Activated CD4-positive, alpha-beta T cell treated with anti-CD3 and anti-CD28 coated beads, Interleukin-2, amount 50 U/mL, for 24 hours (primary cell): ENCODE measurements at places on chromosomes 1 and 21.

- DNase-seq = no peak
Observed at GRCh38 chr1:226814751-226815537, 55.5 kb upstream of the PSEN2 start.

DNA sequence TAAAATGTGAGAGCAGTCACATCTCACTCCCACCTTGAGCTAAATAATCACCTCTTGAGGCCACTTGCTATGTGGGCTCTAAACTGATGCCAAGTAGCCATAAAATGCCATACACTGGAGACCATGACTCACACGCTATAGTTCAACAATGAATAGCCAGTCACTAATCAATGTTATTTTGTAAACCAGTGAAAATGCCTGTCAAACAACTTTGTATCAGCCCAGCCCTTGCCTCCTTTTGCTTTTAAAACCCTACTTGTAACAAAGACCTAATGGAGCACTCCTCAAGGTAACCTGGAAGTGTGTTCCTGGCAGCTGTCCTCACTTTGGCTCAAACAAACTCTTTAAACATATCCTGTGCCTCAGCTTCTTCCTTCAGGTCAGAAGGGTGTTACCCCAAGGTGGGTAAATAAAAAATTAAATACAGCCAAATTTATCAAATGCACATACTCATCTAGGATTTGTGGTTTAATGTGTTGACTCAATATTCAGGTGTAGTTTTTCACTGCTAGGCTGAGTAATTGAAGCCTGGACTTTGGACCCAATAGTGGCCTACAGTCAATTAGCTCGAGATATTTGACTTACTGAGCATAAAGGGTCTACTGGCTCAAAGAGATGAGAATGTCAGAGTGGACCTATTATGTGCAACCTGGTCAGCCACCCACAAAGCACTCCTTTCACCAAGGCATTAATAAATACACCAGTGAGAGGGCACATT lies 154.3 kb downstream of the COQ8A start:
- DNase-seq = no peak

DNA sequence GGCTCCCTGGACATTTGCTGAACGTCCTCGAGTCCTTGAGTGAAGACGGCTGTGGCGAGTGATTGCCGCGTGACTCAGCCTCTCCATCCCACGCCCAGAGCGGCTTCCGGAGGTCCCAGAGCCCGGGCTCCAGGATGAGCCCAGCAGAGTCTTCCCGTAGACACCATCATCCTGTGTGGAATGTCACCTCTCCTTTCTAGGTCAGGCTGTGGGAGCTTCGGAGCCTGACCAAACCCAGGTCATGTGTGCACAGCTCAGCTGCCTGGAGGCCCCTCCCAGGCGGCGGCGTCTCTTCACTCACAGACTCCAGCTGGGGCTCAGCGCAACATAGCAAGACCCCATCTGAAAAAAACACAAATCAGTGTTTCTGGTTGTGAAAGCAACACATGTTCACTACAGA lies 38.2 kb downstream of the PRKCZ start:
- DNase-seq = no peak

- peak; percentile 45 for DNase-seq
Observed at GRCh38 chr1:182781841-182782586, 7.6 kb upstream of the NPL start.

- no peak for DNase-seq
Observed at GRCh38 chr1:176195547-176195946, 11.5 kb downstream of the COP1 start.

- no peak for DNase-seq
Observed at GRCh38 chr1:157969697-157970485, 23.6 kb upstream of the KIRREL1 start.

GRCh38 chr1:1032424-1032823 lies 12.5 kb downstream of the AGRN start:
- no peak for DNase-seq

DNA sequence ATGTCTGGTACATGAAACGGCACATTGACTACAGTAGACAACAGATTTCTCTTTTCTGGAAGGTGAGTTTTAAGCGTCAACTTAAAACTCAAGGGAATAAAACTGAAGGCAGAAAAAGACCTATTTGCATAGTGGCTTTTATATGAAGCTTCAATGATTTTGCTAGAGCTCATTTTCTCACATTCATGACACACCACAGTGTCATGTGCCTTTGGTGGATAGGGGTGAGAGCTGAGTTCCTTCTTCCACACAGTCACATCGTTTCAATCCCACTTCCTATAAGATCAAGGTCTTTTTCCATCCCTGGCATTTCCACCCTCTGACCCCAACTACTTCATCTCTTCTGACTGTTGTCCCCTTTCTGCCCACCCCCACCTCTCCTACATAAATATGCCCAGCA lies 31.0 kb downstream of the IL12RB2 start:
- DNase-seq = no peak

GRCh38 chr1:218890451-218890850 lies 283.2 kb upstream of the LYPLAL1 start:
- no peak for DNase-seq

- DNase-seq = no peak
Observed at GRCh38 chr1:177054542-177054941, 110.0 kb downstream of the ASTN1 start.

- DNase-seq = no peak
Observed at GRCh38 chr1:24940231-24940630, 10.2 kb upstream of the RUNX3 start.

- no peak for DNase-seq
Observed at GRCh38 chr1:178362747-178363146, 134.0 kb downstream of the CLEC20A start.

- no peak for DNase-seq
Observed at GRCh38 chr21:42770717-42771502, 108.4 kb downstream of the WDR4 start.

DNA sequence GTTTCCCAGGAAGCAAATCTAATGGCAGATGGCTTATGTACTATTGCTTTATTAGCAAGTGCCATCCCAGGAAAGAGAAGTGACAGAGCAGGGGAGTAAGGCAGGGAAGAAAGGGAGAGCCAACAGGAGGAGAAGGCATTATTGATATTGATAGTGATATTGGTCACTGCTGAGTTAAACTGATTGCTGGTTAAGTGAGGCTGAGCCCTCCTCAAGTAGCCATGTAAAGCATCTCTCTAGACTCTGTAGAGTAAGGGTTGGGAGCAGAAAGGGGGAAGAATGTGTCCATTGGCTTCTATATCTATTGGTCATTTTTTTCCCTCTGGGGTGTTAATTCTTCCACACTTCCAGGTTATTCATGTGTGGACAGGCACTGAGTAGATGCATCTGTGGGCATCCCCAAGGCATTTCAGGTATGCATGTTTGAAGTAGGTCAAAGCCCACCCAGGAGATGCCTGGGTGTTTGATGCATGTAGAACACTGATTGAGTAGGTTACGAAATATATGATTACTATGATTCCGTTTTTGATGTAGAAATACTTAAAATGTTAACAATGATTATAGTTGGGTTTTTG lies 290.5 kb upstream of the DPYD start:
- no peak for DNase-seq

DNA sequence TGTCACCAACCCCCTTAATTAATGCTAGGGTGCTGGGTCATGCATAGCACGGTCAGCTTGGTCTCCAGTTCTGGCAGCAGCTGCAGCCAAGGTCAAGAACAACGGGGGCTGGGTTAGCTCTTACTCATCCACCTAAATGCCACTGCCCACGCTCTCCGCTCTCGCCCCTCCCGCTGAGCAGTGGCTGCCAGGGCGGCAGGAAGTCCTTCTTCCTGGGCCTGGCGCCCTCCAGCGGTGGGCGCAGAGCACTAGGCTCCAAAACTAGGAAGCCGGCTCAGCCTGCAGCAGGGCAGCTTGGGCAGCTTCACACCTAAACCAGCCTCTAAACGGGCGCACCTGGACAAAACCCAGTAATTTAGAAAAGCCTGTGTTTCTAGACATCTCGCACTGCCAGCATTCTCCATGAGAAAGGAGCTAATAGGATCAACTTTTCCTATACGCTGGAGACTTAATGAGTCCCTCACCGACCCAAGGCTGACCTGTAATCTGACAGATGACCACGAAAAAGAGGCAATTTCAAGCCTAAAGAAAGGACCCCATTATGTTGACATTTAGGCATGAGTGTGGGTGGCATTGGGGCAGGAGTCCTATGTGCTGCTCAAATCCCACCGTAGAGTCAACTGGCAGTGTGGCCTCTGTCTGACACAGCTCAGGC lies 78.4 kb upstream of the LRRN2 start:
- peak; percentile 30 for DNase-seq

GRCh38 chr1:239858529-239858928 lies 233.2 kb upstream of the FMN2 start:
- DNase-seq = no peak

DNA sequence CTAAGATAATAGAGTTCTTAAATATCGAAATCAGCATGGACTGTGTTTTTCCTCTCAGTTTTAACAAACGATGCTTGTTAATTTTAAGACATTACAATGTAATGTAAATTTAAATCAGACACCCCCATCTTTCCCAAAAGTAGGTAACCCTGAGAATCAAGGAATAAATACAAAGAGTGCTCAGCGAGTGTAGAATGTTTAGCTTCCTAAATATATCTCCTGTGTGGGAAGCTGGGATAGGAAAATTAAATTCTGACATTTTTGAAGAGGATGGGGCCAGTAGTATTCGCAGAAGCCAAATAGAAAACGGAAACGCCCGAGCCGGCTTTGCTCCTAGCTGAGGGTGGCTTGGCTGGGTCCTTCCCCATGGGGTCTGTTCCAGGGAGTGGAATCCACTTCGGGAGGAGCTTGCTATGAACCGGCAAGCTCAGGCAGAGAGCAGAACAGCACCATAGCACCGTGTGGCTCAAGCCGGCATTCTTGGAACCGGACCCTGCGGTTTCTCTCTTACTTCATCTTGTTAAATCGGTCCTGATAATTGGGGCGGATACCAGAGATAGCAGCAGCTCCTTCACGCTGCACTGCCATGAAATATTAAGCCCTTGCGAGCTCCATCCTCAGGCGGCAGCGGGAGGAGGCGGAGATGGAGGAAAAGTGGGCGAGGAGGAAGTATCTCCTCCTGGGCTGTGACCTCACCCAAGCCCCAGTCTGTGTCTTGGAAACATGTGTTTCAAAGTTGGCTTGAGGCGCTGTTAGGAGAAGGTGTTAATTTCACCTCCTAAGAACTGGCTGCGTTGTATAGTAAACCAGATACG lies 24.9 kb downstream of the MAP3K7CL start:
- no peak for DNase-seq

GRCh38 chr1:205983925-205984725 lies 19.1 kb downstream of the RAB7B start:
- DNase-seq = no peak

- no peak for DNase-seq
Observed at GRCh38 chr1:20590306-20590777, 1.4 kb downstream of the CDA start.

- DNase-seq = no peak
Observed at GRCh38 chr1:66492424-66492823, 41.5 kb upstream of the SGIP1 start.

- DNase-seq = no peak
Observed at GRCh38 chr1:82919837-82920236, 1079.1 kb downstream of the TTLL7 start.

GRCh38 chr1:8631163-8631562 lies 186.3 kb downstream of the RERE start:
- DNase-seq = no peak

- DNase-seq = no peak
Observed at GRCh38 chr1:14167884-14168283, 430.6 kb upstream of the KAZN start.

- DNase-seq = no peak
Observed at GRCh38 chr1:118773656-118774055, 214.5 kb downstream of the TBX15 start.

GRCh38 chr1:94063379-94063778 lies 57.6 kb downstream of the ABCA4 start:
- no peak for DNase-seq

- DNase-seq = no peak
Observed at GRCh38 chr21:40689840-40690360, 157.1 kb downstream of the DSCAM start.

GRCh38 chr1:230423261-230423660 lies 2.9 kb downstream of the PGBD5 start:
- no peak for DNase-seq

- no peak for DNase-seq
Observed at GRCh38 chr1:53554592-53555305, 95.5 kb downstream of the DMRTB1 start.

DNA sequence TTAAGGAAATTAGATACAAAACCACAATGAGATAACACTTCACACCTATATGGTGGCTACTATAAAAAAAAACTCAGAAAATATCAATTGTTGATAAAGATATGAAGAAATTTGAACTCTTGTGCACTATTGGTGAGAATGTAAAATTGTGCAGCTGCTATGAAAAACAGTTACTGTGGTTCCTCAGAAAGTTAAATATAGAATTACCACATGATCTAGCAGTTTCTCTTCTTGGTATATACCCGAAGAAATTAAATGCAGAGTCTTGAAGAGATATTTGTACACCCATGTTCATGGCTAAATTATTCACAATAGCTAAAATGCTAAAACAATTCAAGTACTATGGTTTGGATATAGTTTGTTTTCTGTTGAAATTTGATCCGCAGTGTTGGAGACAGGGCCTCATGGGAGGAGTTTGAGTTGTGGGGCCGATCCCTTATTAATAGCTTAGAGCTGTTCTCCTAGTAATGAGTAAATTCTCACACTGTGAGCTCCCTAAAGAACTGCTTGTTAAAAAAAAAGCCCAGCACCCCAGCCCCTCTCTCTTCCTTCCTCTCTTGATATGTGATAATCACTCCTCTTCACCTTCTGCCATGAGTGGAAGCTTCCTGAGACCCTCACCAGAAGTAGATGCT lies 1412.1 kb downstream of the PLA2G4A start:
- DNase-seq = no peak

GRCh38 chr1:150410582-150411101 lies 46.7 kb downstream of the RPRD2 start:
- no peak for DNase-seq

GRCh38 chr1:1616045-1616790 lies 918 bp downstream of the MIB2 start:
- no peak for DNase-seq

DNA sequence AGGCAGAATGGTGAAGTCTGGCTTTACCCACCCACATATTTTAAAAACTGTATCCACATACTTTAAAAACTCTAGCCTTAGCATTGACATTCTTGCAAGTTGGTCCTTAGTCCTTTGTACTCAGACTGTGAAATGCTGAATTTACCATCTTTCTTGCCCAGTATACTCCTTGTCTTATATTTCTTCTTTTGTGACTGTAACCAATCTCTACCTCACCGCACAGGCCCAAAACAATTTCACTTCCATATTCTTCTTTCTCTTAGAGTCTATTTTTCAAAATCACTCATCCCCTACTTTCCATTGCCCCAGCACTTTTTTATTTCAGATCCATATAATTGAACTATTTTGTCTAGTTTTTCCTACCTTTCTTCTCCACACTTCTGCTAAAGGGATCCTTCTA lies 892.4 kb upstream of the B3GALT2 start:
- no peak for DNase-seq

GRCh38 chr1:61732726-61733125 lies 7.8 kb upstream of the TM2D1 start:
- DNase-seq = no peak

DNA sequence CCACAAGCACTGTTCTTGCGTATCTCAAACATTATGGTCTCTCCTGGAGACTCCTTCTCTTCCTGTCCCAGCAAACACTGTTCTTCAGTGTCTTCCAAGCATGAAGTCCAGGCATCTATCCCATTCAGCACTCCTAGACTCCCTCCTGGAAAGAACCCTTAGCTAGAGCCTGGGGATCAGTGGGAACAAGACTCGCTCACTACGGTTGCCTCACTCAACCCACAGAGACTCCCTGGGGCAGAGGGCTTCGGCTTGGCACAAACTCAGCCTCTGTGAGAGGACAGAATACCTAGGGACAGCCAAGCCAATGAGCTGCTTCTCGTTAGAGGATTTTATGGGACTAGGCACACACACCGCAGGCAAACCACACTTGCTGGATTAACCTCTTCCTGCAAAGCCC lies 86.5 kb upstream of the IPO9 start:
- no peak for DNase-seq
